NCI-H748 treated with DMSO at 0.1 percent for 48 hours (cell line): ENCODE measurements at places on chromosomes 1 and 21.

GRCh38 chr1:17307329-17307728 is 668 bp upstream of the PADI4 start:
- no peak for DNase-seq

- DNase-seq = no peak
Observed at GRCh38 chr1:90201467-90202358, 206.8 kb downstream of the ZNF326 start.

- no peak for DNase-seq
Observed at GRCh38 chr21:34129901-34130715, 56.7 kb downstream of the MRPS6 start.

GRCh38 chr1:160346958-160347357 is 3.8 kb downstream of the NCSTN start:
- DNase-seq = no peak

DNA sequence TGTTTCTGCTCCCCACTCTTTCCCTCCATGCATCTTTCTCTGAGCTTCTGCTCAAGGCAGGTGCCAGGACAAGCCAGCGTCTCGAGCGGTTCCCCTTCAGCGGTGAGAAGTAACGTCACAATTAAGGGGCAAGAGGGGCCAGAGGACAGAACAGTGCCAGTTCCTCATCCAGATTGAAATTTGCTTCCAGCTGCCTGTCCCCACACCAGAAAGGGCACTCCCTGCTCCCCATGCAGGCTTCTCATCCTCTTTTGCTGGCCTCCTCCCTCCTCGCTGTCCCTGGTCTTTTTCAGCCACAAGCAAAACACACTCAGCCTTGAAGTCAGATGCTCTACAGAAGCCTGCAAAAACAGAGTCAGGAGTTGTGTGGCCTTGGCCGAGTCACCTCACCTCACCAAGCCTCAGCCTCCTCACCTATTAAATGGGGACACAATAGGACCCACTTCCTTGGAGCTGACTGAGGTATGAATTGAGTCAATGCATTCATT is 35.0 kb upstream of the ECE1 start:
- DNase-seq = no peak

DNA sequence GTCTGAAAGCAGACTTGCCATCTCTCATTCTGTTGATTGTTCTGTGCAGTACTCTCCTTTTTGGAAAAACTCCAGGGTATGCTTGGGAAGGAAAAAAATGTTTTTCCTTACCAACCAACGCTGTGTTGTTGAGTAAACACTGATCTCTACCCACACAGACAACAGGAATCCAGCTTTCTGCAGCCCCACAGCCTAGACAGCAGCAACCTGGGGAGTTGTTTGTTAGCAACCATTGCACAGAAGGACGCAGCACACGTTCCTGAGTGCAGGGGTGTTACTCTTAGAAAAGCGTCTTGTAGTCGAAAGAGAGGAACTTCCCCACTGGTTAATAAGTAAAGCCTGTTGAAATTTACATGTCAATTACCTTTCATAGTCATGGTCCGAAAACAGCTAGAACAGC is 56.6 kb downstream of the SMYD2 start:
- DNase-seq = no peak

DNA sequence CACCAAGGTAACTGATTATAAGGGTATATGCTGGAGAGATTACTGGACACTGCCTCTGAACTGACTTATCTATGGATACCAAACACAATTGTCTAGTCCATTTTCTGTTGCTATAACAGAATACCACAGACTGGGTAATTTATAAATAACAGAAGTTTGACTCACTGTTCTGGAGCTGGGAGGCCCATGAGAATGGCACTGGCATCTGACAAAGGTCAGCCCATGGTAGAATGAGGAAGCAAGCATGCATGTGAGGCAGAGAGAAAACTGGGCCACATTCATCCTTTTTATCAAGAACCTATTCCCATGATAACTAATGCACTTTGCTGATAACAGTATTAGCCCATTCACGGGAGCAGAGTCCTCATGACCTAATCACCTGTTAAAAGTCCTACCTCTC is 37.4 kb downstream of the FCER1A start:
- DNase-seq = no peak

- no peak for DNase-seq
Observed at GRCh38 chr1:161088587-161089110, 709 bp downstream of the NECTIN4 start.

DNA sequence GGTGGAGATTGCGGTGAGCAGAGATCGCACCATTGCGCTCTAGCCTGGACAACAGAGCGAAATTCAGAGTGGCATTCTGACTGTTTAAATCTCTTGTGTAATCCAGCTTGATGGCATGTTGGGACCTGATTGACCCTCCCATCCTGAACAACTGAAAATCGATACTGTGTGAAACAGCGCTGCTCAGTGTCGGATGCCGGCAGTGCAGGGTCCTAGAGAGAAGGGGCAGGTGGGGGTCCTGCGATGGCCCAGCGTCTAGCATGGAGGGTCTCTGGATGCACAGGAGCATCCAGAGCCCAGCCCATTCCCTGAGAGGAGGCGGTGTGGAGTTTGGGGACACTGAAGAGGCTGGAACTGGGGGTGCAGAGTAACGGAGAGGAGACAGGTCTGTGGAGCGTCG is 15.8 kb downstream of the AGT start:
- DNase-seq = no peak

DNA sequence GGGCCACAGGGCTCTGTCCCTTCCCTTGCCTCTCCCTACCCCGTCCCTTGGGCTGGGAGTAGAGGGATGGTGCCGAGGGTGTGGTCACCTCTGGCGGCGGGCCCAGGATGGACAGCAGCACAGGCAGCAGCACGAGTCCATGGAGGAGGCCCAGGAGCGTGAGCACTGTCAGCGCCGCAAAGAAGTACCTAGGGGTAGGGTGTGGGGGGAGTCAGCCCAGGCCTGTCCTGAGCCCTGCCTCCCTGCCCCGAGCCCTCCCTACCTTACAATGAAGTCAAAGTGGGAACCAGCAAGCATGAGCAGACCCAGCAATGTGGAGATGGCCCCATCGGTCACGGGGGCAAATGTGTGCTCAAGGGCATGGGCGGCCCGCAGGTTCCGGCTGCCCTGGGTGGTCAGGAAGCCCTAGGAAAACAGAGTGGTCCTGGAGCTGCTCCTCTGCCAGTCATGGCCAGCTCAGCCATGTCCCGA is 14.7 kb downstream of the BTBD19 start:
- DNase-seq = no peak

DNA sequence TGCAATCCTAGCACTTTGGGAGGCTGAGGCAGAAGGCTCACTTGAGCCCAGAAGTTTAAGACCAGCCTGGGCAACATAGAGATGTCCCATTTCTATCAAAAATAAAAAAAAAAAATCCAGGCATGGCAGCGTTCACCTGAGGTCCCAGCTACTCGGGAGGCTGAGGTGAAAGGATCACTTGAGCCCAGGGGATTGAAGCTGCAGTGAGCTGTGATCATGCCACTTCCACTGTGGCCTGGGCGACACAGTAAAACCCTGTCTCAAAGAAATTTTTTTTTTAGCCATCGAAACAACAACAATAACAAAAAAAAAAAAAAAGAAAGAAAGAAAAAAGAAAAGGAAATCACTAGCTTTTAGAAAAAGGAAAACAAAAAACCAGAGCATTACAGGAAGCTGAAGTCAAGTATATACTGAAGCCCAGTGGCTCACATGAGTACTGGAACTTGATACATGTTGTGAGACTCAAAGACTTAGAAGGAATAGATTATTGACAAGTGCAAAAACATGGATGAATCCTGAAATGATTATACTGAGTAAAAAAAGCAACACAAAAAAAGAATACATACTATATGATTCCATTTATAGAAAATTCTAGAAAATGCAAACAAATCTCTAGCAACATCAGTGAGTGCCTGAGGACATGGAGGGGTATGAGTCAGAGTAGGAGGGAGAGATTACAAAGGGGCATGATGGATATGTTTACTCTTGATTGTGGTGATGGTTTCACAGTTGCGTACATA is 6.1 kb upstream of the RABGAP1L start:
- no peak for DNase-seq

GRCh38 chr1:2606881-2607621 is 20.5 kb downstream of the PRXL2B start:
- DNase-seq = no peak

- peak; percentile 69 for DNase-seq
Observed at GRCh38 chr21:42463861-42464515, 32.0 kb downstream of the RSPH1 start.

DNA sequence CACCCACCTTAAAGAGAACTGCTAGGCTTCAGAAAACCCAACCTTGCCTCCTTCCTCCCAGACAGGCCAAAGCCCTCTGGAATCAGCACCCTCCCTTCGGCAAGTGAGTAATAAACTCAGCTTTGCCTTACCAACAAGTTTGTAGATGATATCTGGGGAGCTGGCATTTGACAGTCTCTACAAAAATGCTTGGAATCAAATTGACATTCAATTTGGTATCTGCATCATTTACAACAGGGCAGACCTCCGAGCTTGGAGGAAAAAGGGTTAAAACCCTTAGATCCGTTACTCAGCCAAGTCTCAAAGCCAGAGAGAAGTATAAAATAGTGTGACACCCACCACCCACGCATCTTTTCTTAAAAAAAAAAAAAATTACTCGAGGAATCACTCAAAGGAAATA is 149.3 kb upstream of the EDN2 start:
- no peak for DNase-seq

- DNase-seq = no peak
Observed at GRCh38 chr21:41397471-41397891, 28.6 kb upstream of the MX1 start.

- no peak for DNase-seq
Observed at GRCh38 chr1:65196926-65197325, 48.9 kb downstream of the AK4 start.
